GOT3 (cell line): ENCODE measurements at places on chromosomes 12 and 14.

DNA sequence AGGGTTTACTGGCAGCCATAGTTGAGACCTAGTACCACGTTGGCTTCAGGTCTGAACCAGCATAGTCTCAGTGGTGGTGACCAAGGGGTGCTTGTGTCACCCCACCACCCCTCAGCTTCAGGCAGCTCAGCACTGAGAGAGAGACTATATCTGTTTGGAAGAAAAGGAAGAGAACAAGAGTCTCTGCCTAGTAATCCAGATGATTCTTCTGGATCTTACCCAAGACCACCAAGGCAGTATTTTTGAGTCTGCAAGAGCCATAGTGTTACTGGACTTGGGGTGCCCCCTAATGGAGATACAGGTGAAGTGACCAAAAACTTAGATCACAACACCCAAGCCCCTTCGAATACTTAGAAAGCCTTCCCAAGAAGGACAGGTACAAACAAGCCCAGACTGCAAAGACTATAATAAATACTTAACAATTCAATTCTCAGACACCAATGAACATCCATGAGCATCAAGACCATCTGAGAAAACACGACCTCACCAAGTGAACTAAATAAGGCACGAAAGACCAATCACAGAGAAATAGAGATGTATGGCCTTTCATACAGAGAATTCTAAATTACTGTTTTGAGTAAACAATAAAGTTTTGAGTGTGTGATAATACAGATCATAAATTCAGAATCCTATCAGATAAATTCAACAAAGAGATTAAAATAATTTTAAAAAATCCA is 107.0 kb downstream of the HELB start:
- DNase-seq: no peak

GRCh38 chr14:88166616-88167015 is 156.5 kb downstream of the KCNK10 start:
- DNase-seq: no peak

GRCh38 chr14:89750281-89750755 is 204.2 kb downstream of the EFCAB11 start:
- DNase-seq: no peak

- no peak for DNase-seq
Observed at GRCh38 chr14:26128931-26129671, 468.7 kb downstream of the NOVA1 start.

DNA sequence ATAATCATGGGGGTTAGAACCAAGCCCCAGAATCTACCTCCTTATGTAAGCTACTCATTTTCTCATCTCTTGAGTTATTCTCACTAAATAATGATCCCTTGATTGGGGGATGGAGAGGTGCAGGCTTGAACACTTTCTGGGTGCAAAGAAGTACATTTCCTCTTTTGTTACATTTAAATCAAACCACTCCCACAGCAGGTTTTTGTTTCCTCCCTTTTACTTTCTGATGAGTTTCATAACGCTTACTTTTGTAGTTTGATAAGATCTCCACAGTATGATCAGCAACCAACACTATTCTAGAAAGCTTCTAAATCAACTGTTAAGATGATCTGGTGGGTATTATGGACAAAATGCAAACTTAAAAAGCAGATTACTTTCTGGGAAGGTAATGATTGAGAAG is 20.5 kb downstream of the VCPKMT start:
- no peak for DNase-seq

GRCh38 chr12:91098941-91099340 is 12.4 kb downstream of the LUM start:
- DNase-seq: no peak

DNA sequence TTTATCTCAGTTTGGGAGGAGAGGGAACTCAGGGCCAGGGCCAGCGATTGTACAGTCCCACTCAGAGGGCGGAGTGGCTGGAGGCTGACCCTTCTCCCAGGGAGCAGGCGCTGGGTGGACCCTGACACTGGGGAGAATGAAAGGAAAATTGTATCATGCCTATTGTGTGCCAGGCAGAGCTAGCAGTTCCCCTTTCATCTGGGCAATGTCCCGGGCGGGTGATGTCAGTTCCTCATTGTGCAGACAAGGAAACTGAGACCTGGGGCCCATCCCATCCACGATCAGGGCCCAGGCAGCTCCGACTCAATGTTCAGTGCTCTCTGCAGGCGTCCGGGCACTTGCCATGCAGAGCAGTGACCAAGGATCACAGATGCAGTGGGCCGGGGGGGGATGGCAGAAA is 101.9 kb upstream of the RTL1 start:
- DNase-seq: no peak

DNA sequence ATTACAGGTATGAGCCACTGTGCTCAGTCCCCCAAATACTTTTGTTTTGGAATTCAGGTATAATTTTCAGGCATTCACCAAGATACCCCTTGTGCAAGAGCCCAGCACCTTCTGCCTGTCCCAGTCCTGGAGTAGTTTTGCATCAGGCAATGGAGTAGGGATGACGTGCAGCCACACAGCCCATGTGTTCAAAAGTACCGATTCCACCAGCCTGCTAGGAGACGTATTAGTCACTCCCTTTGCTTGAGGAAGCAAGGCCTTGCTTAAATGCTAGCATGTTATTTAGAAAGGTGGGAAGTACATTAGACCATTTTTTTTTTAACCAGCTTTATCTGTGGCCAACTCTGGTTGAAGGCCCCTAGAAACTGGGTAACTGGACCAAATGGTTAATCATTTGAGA is 15.0 kb upstream of the GALNT16 start:
- DNase-seq: no peak

DNA sequence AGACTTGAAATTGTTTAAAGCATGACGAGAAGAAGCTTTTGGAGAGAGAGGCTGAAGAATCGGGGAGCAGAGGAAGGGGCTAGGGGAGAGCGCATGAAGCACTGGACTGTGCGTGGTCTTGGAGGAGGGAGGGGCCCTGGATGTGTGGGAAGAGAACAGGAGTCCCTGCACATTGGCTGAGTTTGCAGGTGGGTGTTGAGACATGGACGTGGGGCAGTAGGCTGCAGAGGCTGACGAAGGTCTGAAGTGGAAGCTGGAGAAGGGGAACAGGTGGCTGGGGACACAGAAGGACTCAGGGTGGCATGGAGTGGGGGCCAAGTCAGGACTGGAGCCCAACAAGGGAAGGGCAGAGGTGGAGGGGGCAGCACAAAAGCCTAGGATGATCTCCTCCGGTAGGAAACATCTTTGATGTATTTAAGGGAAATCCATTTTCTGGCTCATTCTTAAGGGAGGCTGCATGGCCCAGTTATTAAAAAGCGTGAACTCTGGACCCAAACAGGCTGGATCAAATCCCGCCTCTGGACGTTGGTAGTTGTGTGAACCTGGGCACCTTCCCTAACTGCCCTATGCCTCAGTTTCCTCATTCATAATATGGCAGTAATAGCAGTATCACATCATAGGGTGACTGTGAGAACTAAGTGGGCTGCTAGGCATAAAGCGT is 29.0 kb downstream of the ADGRD1 start:
- DNase-seq: no peak

DNA sequence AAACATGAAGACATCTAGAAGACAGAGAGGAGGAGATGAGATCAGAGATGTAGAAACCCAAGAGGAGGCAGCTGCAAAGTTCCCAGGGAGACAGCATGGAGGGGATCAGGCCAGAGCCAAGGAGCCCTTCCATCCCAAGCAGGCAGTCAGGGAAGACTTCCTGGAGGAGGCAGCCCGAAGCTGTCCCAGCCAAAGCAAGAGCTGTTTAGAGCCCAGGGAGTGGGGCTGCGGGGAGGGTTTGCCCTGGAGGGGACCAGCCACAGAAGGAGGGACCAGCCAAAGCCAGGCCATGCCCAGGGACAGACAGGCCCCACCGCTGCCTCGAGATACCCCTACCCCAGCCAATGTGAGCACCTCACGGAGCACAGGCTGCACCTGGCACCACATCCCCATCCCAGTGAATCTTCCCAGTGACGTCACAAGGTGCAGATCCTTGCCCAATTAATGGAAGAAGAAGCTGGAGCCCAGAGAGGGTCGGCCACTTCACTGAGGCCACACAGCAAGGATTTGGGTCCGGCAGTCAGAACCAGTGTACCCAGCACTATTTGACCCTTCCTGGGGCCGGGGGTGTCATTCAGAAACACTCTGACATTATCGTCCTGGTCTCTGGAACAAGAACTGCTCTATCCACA is 14.1 kb upstream of the DIO3 start:
- DNase-seq: no peak

- no peak for DNase-seq
Observed at GRCh38 chr14:63952933-63953437, 100.2 kb downstream of the SYNE2 start.

GRCh38 chr14:104800771-104801519 is at the start of gene ZBTB42:
Gene ZBTB42, plus strand, starts transcription at chr14:104801101. Its CDS starts 97 bp downstream, at chr14:104801198.
- DNase-seq: no peak

GRCh38 chr12:6070472-6071257 is 53.8 kb downstream of the VWF start:
- no peak for DNase-seq

- DNase-seq: no peak
Observed at GRCh38 chr14:78131616-78132015, 38.6 kb upstream of the NRXN3 start.

DNA sequence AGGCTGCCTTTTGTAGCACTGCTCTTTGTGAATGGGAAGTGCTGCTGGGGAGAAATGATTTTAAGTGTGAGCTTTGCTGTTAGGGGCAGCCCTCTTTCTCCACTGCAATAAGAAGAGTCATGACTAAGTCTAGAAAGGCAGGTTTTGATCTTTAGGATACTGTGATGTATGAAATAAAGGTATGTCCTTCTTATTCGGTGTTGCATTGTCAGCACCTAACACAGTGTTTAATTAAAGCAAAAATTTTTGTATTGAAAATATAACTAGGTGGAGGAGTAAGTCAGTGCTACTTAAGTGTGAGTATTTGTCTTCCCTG is 81.5 kb downstream of the ETV6 start:
- no peak for DNase-seq

GRCh38 chr14:34711169-34711568 is 3.2 kb downstream of the CFL2 start:
- DNase-seq: no peak

DNA sequence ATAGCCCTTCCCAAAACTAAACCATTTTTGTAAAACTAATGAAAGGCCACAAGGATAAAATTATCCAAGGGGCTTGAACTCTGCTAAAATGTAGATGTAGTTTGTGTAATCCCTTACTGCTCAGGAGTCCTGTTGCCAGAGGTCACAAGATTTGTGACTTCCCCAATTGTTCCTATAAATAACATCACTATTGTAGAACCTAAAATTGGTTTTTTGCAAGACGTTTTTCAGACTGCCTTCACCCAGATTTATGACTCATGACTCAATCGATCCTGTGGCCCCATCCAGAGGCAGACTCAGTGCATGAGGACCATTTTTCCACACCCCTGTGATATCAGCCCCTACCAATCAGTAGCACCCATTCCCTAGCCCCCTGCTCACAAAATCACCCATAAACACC is 61.5 kb upstream of the RASSF8 start:
- no peak for DNase-seq
